ENCODE measurements at places on chromosomes 7 and 10. TPM values are rescaled to one million over a fixed set of nuclear protein-coding genes. Genes with fewer than 3 reads are reported as not detected.

GRCh38 chr7:30750683-30751650 lies 968 bp upstream of the INMT start:
- DNase-seq = peak; percentile 89

DNA sequence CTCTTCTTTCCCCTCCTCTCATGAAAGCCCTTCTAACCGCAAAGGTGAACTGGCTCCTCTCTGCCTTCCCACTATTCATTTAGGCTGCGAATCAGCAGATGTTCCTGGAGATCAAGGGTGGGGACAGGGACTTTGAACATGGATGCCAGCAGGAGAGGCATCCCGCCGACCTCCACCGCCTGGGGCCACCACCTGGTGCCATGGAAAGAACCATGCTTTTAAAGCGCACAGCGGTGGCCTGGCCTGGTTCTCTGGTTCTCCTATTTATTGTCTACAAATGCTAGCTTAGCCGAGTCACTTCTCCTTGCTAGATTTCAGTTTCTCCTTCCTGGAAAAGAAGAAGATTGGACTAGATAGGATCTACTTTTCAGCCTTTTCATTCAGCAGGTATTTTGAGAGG lies 43.2 kb upstream of the KCNMA1 start:
- DNase-seq = no peak

- DNase-seq = no peak
These were observed 59.8 kb downstream of the ITIH5 start for GRCh38 chr10:7606951-7607404.

SPACDR gene
- total RNA-seq = not detected

GRCh38 chr10:70915806-70916205 lies 27.4 kb upstream of the PCBD1 start:
- no peak for DNase-seq

EMX2 gene
- not detected for total RNA-seq

DNA sequence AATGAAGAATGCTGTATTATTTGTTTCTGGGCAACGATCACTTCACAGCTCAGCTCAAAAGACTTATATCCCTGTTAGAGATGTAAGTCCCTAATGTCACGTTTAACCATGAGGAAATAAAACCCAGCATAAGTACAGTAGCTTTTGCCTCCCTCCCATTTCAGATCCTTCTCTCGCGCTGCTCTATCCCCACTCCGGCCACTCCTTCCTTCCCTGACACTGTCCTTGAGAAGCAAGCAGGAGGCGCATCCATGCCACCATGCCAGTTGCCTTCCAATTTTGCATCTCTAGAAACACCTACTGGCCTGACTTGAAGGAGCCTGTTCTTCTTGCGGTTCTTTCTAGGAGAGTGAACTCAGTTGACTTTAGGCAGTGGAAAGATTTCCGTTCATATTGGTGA lies 1.2 kb downstream of the FAM180A start:
- no peak for DNase-seq

- DNase-seq = no peak
These were observed 5.6 kb downstream of the NEURL1 start for GRCh38 chr10:103498936-103499638.

GRCh38 chr7:47347346-47347745 lies 234.6 kb downstream of the TNS3 start:
- DNase-seq = no peak

DNA sequence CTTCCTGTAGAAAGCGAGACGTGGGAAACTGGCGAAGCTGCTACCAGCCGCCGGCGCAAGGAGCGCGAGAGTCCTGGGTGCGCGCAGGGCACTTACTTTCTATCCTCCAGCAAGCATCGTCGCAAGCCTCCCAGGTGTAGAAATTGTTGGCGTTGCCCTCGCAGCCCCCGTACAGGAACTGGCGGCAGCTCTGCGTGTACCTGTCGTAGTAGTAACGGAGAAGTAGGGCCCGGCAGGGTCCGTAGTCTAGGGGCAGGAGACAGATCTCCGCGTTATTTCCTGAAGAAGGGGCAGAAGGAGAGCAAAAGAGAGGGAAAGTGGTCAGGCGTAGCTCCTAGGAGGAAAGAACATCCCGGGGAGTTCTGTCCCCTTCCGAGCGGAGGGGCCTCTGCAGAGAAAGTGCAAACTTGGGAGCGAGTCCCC lies 501 bp downstream of the TFPI2 start:
- DNase-seq = no peak

Data from heart left ventricle (tissue), 16 donors.